NCI-H2171 treated with DMSO at 0.1 percent for 48 hours (cell line): ENCODE measurements at places on chromosomes 1 and 21.

DNA sequence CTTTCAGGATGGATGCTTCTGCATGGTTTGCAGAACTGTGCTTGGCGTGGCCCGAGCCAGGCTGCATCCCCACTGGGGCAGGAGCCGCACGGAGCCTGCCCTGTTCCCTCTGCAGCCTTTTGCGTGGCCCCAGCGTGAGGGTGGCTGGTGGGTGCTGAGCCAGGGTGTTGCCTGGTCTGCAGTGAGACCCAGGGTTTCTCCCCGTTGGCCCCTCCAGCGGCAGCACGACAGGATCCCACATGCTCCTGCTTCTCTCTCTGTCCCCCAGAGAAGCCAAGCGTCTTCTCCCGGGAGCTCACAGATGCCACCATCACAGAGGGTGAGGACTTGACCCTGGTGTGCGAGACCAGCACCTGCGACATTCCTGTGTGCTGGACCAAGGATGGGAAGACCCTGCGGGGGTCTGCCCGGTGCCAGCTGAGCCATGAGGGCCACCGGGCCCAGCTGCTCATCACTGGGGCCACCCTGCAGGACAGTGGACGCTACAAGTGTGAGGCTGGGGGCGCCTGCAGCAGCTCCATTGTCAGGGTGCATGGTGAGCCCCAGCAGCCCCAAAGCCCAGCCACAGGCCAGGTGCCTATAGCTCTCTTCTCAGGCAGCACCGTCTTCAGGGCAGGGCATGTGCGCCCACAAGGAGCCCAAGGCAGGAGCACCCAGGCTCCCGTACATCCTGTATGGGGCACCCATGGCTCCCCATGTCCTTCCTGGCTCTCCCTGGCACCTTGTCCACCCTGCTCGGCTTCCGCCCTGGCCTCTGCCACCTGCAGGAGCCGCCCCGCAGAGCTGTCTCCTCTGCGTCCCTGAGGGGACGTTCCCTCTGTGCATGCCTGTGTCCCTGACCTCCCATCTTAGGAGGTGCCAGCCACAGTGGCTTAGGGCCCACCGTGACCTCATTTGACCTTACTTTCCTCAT is 78.9 kb downstream of the OBSCN start:
- DNase-seq, result no peak

GRCh38 chr1:207311888-207312603 is 9.4 kb upstream of the CD55 start:
- DNase-seq, result no peak

DNA sequence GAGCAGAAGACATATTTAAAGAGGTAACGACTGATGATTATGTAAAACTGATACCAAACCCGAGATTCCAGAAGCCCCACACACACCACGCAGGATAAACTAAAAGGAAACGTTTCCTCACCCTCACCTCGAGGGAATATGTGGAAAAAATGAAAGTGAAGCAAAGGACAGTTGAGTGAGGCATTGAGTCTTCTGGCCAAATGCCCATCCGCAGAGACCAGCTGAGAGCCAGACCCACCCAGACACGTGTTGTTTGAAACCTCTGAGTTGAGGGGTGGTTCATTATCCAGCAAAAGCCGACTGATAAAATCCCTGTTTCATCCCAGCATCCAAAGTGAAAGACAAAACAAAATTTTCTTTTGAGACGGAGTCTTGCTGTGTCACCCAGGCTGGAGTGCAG is 29.6 kb upstream of the PCBP3 start:
- no peak for DNase-seq

DNA sequence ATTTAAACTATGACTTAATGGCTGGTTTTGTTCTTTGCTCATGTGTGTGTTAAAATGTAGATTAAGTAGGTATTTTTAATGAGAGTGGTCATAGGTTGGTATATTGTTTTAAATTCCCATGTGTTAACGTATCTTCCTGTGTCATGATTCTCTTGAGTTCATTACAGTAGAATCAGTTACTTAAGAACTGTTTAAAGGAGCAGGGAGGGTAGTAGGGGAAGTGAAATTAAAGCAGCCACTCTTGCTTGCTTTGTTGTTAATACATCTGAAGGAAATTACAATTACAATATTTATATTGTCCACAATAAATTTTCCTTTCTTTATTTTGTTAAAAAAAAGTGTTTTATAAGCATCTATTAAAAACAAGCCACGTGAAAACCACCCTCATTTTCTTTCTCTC is 119.2 kb upstream of the KIAA1614 start:
- DNase-seq, result no peak

DNA sequence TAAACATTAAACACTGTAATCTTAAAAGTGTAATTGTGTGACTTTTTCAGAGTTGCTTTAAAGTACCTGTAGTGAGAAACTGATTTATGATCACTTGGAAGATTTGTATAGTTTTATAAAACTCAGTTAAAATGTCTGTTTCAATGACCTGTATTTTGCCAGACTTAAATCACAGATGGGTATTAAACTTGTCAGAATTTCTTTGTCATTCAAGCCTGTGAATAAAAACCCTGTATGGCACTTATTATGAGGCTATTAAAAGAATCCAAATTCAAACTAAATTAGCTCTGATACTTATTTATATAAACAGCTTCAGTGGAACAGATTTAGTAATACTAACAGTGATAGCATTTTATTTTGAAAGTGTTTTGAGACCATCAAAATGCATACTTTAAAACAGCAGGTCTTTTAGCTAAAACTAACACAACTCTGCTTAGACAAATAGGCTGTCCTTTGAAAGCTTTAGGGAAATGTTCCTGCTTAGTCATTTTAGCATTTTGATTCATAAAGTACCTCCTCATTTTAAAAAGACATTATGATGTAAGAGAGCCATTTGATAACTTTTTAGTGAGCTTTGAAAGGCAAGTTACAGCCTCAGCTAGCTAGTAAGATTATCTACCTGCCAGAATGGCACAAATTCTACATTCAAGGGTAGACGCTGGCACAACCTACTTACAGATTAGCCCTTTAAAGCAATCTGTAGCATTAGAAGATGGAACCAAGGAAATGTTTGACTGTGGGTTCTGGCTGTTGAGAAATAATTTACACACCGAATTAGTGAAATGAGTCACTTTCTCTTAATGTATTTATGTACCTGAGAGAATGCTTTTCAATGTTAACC is 9.4 kb downstream of the SOD1 start:
- no peak for DNase-seq

DNA sequence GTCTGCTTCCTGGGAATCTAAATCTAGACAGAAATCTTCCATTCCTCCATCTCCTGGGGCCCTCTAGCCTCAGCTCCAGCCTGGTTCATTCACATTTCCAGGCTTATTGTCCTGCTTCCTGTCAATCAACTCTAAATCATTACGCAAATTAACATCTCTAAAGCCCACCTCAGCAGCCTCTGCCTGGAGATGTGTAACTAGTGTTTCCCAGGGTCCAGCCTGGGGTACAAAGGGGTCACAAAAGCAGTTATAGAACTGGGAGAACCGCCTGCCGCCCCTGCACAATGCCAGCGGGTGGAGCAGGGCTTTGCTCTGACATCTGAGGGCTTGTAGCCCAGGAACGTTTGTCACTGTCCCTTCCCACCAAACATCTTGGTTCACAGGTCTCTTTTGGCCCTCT is 373.5 kb downstream of the RRAGC start:
- no peak for DNase-seq

DNA sequence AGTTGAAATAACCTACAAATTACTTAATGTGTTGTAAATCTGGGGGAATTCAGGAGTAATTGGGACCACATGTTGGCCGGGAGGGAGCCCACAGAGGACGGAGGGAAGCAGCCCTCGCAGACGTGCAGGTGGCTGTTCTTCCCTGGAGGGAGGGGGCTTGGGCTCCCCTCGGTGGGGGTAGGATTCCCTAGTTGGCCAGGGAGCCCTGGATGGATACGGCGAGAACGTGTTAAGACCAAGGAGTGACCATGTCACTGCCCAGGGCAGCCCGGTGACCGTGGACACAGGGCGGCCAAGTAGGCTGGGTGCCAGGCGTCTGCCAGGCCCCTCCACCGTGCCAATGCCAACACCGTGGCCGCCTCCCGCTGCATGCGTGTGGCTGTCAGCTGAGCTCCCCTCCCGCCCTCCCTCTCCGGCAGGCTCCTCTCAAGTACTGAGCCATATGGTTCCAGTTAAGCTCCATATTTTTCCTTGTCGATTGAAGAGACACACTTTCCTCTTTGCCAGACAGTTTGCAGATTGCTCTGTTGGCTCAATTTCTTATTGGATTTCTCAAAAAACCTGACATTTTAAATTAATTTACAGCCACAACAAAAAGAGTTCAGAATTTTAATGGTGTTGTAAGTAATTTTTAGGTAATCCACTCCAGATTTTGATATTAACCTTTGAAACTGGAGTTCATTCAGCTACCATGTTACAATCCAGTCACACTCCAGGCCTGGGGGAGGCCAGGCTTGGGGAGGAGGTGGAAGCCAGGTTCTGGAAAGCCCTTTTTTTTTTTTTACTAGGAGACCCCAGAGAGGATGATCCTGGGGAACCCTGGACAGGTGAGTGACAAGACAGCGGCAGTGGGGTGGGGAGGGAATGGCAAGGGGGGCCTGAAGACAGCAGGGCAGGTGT is 71.2 kb downstream of the CASZ1 start:
- DNase-seq, result peak; percentile 92

DNA sequence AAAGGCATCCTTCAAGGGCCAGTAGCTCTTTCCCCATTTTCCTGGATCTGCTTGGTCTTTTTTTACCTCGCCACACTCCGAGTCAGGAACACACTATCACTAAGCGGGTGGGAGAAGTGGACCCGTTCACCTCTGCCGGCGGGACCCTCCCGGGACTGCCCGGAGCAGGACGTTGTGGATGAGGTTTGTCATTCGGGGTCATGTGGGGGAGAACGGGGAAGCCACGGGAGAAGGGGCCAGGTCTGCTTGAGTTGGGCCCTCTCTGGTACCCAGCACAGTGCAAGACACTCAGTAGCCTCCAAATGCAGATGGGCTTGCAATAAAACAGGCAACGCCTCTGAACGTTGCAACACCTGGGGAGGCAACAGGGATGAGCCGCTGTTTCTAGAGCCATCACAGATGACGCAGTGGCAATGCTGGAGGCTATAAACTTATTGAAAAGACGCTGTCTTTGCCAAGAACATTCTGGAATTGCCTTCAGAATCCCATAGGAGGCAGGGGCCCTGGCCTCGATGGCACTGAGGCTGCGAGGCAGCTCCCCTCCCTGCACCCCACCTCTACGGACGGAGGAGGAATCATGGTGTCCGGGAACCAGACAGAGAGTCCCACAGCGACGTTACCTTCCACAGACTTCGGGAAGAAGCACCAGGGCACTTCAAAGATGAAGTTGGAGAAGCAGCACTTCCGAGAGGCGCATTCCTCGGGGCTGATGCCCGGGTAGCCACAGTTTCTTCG is 3.8 kb downstream of the TFF2 start:
- DNase-seq, result no peak

- no peak for DNase-seq
Observed at GRCh38 chr1:93613898-93614297, 67.7 kb downstream of the BCAR3 start.

DNA sequence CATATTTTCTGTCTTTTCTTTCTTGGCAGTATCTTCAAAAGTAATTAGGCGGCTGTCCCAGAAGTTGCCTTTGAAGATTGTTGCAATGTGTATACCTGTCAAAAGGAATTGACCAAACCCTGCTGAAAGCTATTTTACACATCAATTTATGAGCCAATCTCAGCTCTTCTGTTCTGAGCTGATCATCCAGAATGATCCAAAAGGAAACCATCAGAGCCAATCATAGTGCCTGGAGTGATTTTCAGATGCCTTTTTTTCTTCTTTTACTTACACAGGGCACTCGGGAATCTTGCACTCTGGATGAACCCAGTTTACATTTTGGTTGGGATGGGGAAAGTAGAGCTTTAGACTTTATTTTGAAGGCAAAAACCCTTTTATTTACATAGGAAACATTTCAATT is 21.8 kb upstream of the APOBEC4 start:
- no peak for DNase-seq

DNA sequence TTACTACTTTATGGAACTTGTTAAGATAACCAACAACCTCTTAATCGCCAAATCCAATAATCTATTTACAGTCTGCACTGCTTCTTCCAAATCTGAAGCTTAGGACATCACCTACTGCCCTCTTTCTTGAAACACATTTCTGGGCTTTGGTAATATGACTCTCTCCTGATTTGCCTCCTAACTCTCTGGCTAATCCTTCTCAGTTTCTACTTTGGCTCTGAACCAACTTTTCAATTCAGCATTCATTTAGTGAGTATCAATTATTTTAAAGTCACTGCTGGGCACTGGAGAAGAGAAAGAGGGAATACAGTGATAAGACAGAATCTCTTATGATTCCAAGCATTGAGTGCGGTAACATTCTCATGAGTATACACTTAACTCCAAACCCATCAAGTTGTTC is 275.0 kb downstream of the AKT3 start:
- DNase-seq, result peak; percentile 88

GRCh38 chr1:160260406-160261382 is 1.7 kb downstream of the DCAF8 start:
- peak; percentile 23 for DNase-seq

GRCh38 chr21:19523746-19524145 is 1120.2 kb upstream of the TMPRSS15 start:
- no peak for DNase-seq

GRCh38 chr21:45169001-45169400 is 94.6 kb downstream of the ADARB1 start:
- no peak for DNase-seq

GRCh38 chr1:111738436-111739193 is 580 bp downstream of the INKA2 start:
- peak; percentile 94 for DNase-seq

GRCh38 chr1:54614024-54614423 is 9.3 kb downstream of the FAM151A start:
- DNase-seq, result no peak

- no peak for DNase-seq
Observed at GRCh38 chr21:15400905-15401304, 328.9 kb upstream of the USP25 start.

GRCh38 chr1:58874757-58875755 is 91.2 kb upstream of the JUN start:
- DNase-seq, result peak; percentile 86

- DNase-seq, result no peak
Observed at GRCh38 chr1:221756830-221757551, 15.1 kb upstream of the DUSP10 start.

GRCh38 chr1:32540605-32541004 is 1.4 kb downstream of the ZBTB8A start:
- DNase-seq, result no peak
